Activated CD4-positive, CD25-positive, alpha-beta regulatory T cell (primary cell): ENCODE measurements at places on chromosomes 1 and 21.

DNA sequence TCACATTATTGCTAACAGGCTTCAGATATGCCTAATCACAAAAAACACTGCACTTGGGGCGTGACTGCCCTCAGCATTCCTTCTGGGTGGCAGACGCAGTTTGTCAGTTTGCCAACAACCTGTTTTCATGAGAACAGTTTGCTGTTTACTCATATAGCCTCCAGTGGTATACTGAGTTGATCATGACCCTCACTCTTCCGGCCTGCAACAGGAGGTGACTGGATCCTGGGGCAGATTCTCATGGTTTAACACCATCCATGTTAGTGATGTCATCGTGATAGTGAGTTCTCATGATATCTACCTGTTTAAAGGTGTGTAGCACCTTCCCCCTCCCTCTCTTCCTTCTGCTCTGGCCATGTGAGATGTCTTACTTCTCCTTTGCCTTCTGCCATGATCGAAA is 555.2 kb downstream of the PLPP3 start:
- no peak for DNase-seq

- DNase-seq: no peak
Measured at GRCh38 chr1:94926126-94926914, 590 bp downstream of the CNN3 start.

DNA sequence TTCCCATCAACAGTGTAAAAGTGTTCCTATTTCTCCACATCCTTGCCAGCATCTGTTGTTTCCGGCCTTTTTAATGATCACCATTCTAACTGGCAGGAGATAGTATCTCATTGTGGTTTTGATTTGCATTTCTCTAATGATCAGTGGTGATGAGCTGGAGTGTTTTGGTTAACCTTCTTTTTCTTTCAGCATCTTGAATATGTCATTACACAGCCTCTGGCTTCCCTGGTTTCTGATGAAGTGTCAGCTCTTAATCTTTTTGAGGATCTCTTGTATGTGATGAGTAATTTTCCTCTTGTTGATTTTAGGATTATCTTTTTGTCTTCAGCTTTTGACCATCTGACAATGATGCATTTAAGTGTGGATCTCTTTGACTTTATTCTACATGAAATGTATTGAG is 133.2 kb upstream of the GRIK3 start:
- no peak for DNase-seq

DNA sequence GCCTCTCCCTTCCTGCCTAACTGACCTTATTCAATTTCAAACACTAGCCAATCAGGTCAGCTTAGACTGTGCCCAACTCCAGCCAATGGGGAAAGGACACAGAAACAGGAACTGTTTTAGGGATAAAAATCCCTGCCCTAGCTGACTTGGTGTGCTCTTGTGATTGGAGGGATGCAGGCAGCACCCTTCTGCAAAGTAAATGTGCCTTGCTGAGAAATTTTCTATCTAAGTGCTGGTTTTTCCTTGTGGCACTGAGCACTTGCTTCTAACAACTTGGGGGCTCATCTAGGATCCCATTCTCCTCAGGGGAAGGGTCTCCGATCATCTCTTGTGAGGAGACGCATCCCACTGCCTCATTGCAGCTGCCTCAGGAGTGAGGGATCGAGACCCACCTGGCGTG is 10.7 kb upstream of the CD2 start:
- DNase-seq: no peak

- no peak for DNase-seq
Measured at GRCh38 chr1:116415699-116416533, 42.9 kb downstream of the ATP1A1 start.

- no peak for DNase-seq
Measured at GRCh38 chr1:212232090-212232489, 53.1 kb upstream of the PPP2R5A start.

GRCh38 chr1:99726818-99727217 is 39.6 kb downstream of the FRRS1 start:
- DNase-seq: no peak

GRCh38 chr21:33975548-33976081 is 60.0 kb upstream of the ATP5PO start:
- DNase-seq: peak; percentile 9

DNA sequence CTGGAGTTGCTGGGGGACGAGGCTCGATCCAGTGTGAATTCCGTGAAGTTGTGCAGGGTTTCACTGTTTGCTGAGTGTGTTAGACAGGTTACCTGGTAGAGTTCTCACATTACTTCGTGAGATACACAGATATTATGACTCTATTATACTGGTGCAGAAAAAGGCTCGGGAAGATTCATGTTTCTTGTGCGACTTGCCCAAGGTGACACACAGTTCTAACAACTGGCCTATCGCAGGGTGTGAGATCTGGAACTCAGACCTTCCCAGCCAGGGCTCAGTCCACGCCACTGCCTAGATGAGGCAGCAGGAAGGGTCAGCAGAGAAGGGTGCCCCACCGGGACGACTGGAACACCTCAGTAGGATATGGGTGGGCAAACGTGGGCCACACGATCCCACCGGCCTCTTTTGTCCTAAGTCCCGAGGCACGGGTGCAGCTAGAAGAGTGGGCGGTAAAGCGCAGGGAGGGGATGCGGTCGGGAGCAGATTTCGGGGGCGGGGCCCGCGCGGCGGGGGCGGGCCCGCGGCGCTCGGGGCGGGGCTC is 296 bp upstream of the RNPEP start:
- peak; percentile 36 for DNase-seq

DNA sequence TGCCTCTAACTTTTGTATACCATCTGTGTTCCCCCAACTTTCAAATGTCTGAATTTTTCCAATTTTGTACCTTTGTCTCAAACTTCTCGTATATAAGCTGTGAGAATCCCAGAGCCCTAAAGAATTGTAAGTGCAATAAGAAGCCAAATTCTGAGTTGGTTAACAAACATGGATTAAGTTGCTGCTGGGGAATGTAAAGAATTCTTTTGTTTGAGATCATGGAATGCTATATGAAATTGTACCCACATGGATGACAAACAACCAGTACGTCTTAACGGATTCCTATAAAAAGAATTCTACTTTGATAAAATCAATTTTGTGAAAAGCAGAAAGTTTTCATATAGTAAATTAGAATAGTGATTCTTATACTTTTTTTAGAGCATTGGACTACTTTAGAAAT is 72.4 kb upstream of the CYP2J2 start:
- DNase-seq: no peak

DNA sequence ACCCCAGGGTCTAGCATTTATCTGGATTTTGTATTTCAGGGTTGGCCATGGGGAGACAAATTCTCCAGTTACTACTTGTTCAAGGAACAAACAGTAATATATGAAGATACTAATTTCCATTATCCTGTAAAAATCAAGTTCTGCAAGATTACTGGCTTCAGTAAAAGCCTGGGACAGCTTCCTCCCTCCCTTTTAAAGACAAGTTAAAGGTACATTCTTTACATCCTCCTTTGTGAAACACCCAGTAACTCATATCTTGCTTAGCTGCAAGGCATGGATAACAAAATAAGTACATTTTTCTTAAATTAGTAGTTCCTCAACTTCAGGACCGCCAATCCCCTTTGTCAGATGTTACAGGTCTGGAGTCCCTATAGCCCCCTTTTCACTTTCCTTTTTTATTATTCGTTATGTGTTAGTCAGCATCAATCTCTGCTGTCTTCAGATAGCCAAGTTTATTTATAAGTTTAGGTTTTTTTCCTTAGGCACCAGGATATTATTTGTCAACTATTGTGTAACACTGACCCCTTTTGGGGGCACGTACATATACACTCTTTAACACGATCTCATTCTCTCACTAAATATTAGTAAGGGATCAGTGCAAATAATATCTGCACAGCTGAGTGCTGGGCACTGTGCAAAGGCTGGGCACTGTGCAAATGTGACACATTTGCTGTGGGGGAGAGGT is 9.8 kb downstream of the ERRFI1 start:
- DNase-seq: no peak
